ENCODE measurements at places on chromosomes 13 and 19.

GRCh38 chr19:4713384-4713951 lies 10.2 kb downstream of the DPP9 start:
- peak; percentile 95 for DNase-seq

- no peak for DNase-seq
These were observed 337.7 kb downstream of the KCNRG start for GRCh38 chr13:50352720-50353480.

DNA sequence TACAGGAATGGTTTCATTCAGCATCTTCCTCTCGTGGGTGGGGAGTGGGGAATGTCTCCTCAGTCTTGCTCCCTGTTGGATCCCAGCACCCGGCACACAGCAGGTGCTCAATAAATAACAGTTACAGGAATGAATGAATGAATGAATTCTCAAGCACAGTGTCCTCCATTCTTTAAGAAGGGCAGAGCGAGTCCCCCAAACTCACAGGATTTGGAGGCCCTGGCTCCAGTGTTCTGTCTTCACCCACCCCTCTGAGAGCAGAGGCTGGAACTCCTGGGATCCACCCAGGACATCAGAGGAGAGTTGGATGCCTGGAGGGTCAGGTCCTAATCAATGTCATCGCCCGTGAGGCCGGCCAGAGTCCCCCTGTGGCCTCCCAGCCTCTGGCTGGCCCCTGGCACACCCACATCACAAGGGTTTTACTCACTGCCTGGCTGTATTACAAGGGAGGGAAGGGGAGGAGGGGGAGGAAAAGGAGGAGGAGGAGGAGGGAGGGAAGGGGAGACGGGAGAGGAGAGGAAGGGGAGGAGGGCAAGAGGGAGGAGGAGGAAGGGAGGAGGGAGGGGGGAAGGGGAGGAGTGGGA lies 8.7 kb upstream of the CREB3L3 start:
- peak; percentile 60 for DNase-seq

DNA sequence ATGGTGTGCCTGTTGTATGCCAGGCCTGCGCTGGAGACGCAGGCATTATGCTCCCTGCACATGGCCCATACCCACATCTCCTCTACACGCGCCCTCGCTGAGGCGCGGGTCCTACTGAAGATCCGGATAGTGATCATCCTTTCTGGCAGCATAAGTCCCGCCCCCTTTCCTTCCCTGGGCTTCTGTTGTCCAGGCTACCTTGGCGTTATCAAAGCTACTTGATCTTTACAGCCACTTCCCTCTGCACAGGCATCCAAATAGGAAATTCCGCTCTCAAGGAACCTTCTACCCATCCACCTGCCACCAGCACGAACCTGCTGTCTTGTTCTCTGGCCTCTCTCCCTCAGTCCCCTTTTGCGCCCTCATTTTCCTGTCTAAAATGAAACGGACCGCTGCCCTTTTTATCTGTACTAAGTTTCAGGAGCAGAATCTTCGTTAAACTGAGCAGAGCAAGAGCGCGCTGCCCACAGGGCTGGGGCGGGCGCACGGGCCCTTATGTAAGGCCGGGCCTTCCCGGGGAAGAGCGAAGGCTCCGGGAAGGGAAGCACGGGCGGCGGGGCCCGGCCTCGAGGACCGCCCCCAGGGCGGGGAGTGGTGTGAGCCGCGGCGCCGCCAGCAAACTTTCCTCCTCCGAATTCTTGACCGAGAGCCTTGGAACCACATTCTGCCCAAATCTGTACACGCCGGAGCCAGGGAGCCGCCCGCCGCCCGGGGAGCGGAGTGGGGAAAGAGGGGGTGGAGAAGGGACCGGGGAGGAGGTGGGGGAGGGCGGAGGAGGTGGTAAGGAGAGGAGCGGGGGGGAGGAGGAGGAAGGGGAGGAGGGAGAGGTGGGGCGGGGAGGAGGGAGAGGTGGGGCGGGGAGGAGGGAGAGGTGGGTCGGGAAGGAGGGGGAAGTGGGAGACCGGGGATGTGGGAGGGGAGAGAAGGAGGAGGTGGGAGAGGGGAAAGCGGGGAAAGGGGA lies 920 bp upstream of the UBE2L5 start:
- DNase-seq, result peak; percentile 84

DNA sequence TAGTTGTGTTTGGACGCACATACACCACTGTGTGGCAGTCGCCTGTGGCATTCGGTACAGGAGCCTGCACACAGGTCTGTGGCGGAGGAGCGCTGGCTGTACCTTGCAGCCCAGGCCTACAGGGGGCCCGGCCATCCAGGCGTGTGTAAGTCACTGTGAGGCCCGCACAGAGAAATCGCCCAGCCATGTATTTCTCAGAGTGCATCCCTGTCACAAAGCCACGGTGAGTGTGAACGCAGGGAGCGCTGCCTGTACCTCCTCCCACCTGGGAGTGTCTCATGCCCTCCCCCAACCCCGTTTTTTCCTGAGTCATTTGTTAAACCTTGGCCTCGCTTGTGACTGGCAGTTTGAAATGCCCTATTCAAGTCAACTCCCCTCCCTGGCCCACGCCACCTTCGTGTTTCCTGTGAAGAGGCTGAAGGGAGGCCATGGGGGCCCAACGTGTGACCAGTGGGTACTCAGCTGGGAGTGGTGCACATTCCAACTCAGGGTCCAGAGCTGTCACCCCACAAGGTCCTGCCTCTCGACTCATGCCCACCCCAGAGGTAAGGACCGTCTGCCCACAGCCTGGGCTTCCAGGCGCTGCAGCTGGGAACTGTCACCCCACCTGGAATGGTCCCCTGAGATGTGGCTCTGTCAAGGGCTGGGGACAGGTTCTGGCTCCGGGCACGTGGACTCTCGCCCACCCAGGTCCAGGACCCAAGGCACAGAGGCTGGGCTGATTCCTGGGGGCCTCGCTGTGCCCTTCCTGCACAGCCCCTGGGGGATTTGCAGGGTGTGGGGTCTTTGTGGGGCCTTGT lies 11.6 kb upstream of the RASA3 start:
- no peak for DNase-seq
